HT1080 (cell line): ENCODE measurements at places on chromosomes 3 and 15.

DNA sequence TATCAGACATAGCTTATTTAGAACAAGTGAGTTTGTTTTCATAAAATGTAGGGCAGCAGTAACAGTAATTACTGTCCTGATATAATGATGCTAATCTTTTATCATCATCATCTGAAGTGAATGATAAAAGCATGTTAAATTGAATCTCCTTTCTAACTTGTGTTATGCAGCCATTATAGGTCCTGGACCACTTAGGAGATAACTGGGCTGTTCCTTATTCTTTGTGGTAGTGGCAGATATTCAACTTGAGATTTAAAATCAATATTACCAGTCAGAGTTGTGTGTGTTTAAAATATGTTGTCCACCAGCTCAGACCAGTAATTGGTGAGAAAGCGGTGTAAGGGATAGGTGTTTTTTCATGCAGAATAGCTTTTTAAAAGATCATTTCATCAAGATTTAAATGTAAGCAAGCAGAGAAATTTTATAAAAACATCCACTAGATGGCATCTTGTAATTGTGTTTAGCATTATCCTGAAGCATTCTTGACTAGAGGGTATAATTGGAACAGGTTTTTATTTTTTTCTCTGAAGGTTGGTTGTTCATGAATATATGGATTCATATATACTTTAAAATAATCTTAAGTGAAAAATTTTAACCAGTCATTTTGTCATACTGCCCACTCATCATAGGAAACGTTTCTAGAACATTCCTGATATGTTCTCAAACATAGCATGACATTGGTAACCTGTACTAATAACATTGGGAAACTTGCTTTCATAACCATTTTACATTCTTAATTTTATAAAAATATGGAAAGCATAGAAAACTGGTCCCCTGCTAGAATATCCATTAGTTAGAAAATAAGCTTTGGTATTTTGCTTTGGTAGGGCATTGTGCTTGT is 153.9 kb downstream of the BBX start:
- peak; percentile 41 for DNase-seq

DNA sequence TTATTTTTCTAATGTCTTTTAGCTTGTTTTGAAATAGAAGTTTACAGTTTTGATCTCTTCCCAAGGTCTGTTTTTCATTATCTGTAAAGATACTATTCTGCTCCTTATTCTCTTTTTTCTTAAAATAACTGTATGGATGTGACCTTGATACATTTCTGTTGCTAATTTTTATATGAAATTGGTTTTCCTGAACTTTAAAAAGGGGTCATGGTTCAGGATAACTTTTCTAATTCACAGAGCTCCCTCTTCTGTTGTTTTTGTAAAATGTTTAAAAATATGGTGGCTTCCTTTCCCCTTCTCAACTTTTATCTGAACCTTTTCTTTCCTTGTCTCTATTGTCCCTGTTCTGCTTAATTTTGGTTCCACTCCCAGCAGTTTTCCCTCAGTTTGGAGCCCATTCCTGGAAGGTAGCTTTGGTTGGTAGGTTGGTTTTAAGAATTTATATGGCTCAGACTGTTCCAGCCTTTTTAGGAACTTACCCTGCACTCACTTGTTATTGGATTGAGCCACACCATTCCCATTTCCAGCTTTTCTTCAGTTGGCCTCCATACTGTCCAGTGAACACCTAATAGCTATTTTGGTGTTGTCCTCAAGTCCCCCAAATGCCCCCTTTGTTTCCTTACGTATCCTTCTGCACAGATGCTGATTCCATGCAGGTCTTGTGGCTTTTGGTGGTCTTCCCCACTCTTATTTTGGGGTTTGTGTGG is 70.3 kb downstream of the SLMAP start:
- no peak for DNase-seq

- DNase-seq = no peak
These were observed 25.0 kb downstream of the SCG3 start for GRCh38 chr15:51706291-51706690.

- DNase-seq = peak; percentile 19
These were observed 14.4 kb upstream of the ANKRD28 start for GRCh38 chr3:15812183-15812582.

- DNase-seq = peak; percentile 20
These were observed 33.7 kb downstream of the VIPR1 start for GRCh38 chr3:42535981-42536784.

GRCh38 chr15:29457729-29458128 is 188.1 kb upstream of the NSMCE3 start:
- no peak for DNase-seq

- no peak for DNase-seq
These were observed 233.9 kb upstream of the GBE1 start for GRCh38 chr3:81995329-81995728.

- DNase-seq = no peak
These were observed 62.5 kb downstream of the VPS13C start for GRCh38 chr15:61997786-61998185.

- peak; percentile 13 for DNase-seq
These were observed 38.0 kb downstream of the EDC3 start for GRCh38 chr15:74657846-74658245.

GRCh38 chr15:39381517-39381916 is 199.4 kb upstream of the THBS1 start:
- DNase-seq = no peak
